Foreskin fibroblast (primary cell): ENCODE measurements at places on chromosomes 2 and 18.

DNA sequence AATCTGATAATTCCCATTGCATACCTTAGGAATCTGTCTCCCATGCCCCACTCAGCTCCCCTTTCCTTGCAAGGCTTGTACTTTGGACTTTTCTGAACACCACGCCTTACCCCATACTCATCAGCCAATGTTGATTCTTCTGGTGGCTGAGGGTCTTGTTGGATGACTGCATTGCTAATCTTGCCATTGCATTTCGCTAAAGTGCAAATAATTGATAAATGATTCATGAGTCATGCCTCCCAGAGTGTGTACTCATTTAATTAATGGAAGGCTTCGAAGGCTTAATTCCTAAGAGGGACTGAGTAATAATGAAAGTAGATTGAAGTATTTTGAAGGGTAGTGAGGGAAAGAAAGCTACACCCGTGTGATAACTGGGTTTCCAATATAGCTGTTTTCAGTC lies 28.0 kb upstream of the PPP1R1C start:
- no peak for DNase-seq

GRCh38 chr2:134527381-134527780 lies 191.4 kb downstream of the TMEM163 start:
- no peak for DNase-seq

DNA sequence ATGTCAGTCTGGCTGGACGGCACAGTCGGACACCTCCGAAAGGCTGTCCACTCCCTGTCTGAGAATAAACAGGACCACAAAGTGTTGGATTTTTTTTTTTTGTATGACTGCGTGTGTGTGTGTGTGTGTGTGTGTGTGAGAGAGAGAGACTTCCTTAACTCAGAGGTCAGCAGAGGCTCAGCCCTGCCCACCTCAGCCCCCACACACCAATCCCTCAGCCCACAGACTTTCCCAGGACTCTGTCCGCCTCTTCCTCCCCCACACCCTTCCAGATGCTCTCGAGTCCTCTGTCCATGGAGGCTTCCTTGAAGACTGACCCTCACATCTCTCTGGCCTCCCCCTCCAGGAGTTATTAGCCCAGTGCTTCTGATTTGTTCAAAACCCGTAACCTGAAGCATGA lies 147.3 kb downstream of the BCL11A start:
- DNase-seq: no peak

- DNase-seq: no peak
Observed at GRCh38 chr2:64323197-64323596, 130.8 kb upstream of the LGALSL start.
